Breast epithelium (tissue), 4 donors: ENCODE measurements at places on chromosomes 16 and 17. TPM values are rescaled to one million over a fixed set of nuclear protein-coding genes. Genes with fewer than 3 reads are reported as not detected.

- no peak for DNase-seq
Measured at GRCh38 chr17:43030137-43030767, 5.2 kb downstream of the RND2 start.

GRCh38 chr17:39706921-39707337 is 7.1 kb downstream of the ERBB2 start:
- no peak for DNase-seq

FNDC8 gene
- total RNA-seq: not detected

- DNase-seq: no peak
Measured at GRCh38 chr17:4326608-4327007, 39.9 kb downstream of the UBE2G1 start.

DNA sequence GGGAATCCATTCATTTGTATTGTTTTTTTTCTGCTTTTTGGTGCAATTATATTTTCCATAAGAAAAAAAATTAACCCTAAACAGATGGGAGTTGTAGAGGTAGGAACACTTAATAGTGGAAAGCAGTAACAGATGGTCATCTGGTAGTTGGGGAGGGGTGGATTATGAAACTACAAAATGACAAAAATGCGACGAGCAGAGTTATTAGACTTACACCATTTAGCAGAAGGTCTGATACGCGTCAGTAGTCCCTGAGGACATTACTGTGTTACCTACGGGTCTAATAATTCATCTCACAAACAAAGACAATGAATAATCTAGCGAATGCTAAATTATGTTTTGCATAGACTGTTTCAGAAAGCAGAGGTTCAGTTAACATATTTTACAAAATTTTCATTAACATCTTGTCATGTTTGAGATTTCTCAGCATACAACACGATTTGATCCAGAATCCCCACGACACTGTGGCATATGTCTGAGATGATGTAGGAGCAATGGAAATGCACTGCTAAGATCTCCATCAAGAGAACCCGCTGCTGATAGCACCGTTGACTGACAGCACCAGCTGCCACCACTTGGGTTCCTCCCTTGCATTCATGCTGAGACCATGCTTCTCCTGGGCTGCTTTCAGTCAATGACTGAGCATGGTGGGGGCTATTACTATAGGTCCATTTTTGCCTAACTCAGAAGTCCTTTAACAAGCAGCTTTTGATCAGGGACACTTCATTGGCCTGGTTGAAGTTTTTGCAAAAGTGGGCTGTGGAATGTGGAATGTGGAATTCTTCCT is 182.2 kb upstream of the CPHXL start:
- no peak for DNase-seq

DNA sequence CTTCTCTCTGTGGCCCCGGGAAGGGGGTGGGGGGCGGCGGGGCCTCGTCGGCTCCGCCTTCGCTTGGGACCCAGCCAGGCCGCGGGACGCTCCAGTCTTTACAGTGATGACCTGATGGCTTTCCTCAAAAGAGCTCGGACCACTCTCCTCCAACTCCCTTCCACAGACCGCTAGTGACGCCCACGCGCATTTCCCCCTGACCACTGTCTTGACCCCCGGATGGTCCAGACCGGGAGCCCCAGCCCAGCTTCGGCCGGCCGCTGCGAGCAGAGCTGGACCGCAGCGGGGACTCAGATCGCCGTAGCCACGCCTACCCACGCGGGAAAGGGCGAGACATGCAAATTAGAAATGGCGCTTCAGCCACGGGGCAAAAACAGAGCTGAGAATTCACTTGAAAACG is 81.6 kb upstream of the RNU2-1 start:
- no peak for DNase-seq

KCNH6 gene
- total RNA-seq: not detected

DNA sequence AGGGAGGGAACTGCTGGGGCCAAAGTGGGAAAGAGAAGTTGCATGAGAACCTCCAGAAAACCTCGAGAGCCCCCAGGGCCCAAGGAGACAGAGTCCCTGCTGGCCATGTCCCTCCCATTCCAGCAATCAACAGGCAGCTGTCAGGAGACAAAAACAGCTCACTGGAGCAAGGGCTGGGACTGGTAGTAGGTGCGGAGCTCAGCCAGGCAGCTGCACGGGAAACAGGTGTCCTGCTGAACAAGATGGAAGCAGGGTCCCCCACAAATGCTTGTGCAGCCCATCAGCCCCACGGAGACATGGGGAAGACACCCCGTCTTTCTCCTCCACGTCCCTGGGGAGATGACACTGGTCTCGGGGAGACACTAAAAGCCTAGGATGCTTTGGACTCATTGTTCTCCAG is 34.5 kb downstream of the SDK2 start:
- no peak for DNase-seq

DNA sequence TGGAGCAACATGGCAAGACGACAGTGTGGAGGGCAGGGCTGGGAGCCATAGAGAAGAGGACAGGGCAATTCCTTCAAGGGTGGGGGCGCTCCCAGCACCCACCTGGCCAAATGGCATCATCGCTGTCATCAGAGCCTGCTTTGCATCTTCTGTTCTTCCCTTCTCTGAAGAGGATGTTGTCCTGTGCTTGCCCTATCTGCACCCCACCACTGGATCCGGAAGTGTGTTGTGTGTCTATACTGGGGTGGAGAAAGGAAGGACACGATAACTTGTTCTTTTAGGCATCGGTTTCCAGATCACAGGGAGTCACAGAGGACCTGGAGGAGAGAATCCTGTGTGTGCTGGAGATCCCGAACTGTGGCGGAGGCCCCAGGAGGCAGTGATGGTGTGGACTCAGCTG is 25.7 kb upstream of the ANKRD40CL start:
- DNase-seq: no peak

VWA3A gene
- not detected for total RNA-seq

GRCh38 chr17:14037453-14037852 is 31.9 kb upstream of the COX10 start:
- no peak for DNase-seq

- no peak for DNase-seq
Measured at GRCh38 chr17:56310782-56311181, 157.5 kb downstream of the ANKFN1 start.

DNA sequence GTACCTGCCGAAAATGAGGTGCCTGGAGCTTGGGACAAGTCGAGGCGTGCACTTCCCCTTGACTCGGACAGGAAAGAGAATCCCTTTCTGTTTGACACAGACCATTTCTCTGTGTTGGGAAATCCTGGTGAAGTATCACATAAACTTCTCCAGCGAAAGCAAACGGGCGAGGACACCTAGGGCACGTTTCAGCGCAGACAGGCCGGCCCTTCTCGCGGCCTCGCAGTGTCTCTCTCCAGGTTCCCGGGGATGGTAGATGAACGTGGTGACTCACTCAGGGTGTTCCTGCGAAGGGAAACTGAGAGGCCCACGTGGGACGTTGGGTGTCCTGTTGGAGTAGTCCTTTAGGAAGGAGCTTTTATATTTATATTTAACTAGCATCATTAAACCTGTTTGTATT is 36.3 kb upstream of the ZNF750 start:
- DNase-seq: peak; percentile 63

GRCh38 chr16:84932681-84933080 is 78.7 kb downstream of the ZDHHC7 start:
- no peak for DNase-seq

GJC1 gene
- 4.6 TPM for total RNA-seq

DNA sequence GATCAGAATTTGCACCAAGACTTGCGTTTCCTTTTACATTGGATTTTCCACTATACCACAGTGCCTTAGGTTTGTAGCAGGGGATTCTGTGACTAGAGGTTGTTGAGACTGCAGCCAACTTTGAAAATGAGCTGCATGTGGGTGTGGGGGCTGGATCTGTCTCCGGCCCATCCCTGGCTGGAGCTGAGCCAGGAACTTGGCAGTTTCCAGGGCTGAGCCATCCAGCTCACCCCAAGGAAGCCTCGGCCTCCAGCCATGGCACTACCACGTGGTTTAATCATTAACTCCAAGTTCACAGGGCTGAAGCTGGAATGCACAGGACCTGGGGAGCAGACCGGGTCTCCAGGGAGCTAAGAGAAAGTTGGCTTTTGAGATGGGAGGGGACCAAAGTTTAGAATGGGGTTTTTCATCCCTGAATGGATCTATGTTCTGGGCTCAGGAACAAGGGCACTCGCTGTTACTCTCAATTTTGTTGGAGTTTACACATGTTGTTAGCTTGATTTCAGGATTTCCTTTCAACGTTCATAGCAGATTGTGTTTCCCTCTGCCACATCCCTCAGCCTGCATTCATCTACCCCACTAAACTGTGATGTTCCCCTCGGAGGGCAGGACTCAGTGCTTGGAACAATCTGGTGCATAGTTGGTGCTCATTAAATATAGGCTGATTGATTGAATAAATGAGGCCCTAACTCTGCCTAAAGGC is 42.3 kb upstream of the HNF1B start:
- DNase-seq: no peak

DNA sequence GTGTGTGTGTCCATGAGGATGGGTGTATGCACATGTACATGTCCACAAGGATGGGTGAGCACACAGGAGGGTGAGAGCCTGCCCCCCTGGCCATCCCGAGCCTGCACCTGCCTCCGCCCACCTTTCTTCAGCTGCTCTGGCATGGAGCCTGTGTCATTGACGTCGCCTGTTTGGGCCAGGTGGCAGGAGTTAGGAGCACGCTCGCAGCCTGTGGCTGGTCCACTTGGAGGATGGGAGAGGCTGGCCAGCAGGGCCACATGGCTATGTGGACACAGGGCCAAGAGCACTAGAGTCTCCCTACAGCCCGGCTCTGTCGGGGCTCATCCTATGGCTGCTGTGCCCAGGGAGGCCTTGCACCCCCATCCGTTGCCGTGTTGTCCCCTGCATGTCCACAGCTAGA is 21.4 kb downstream of the BAHCC1 start:
- DNase-seq: no peak

DNA sequence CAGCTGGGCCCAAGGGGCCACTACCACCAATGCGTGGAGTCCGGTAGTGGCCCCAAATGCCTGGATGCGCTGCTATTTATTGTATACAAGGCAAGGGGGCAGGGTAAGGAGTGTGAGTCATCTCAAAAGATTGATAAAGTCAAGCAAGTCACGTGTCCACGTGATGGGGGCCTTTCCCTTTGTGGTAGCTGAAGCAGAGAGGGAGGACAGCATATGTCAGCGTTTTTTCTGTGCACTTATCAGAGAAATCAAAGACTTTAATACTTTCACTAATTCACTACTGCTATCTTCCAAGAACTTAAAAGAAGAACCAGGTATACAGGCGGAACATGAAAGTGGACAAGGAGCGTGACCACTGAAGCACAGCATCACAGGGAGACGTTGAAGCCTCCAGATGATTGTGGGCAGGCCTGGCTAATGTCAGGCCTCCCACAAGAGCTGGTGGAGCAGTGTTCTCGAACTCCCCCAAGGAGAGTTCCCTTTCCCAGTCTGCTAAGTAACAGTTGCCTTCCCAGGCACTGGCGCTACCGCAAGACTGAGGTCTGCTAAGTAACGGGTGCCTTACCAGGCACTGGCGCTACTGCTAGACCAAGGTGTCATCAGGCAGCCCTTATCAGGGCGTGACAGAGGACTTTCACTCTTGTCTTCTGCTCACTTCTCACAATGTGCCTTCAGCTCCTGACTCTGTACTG is 10.8 kb upstream of the ASB16 start:
- DNase-seq: no peak

DNA sequence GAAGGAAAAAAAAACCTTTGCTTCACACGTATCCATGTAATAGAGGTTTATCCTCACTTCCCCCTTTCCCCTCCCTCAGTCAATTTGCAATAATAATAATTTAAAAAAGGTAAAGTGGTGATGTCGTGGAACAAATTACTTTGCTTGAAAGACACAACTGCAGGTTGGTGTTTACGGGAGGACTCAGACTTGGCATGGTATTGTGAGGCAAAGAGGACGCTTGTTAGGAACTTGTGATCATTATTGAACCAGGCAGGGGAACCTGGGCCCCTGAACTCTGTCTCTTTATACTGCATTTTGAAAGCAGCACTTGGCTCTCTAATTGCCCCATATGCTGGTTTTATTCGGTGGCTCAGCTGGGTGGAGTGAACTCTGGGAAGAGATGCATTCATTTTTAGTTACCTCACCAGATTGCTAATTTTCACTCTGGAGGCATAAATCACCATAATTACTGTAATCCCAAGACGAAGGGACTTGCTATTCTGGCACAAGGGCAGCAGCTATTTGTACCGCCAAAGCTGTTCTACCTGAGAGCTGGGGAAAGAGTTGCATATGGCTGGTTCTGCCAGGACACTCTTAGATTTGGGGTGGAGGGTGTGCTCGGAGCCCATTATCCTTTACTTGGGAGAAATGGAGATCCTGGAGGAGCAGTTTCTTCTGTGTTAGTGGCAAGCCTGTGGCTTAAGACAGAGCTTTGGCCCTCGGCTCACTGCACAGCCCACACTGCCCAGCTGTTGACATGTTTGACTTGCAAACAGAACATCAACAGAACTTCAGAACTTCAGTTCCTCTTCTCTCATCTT is 5.7 kb upstream of the DHX8 start:
- DNase-seq: no peak

DNA sequence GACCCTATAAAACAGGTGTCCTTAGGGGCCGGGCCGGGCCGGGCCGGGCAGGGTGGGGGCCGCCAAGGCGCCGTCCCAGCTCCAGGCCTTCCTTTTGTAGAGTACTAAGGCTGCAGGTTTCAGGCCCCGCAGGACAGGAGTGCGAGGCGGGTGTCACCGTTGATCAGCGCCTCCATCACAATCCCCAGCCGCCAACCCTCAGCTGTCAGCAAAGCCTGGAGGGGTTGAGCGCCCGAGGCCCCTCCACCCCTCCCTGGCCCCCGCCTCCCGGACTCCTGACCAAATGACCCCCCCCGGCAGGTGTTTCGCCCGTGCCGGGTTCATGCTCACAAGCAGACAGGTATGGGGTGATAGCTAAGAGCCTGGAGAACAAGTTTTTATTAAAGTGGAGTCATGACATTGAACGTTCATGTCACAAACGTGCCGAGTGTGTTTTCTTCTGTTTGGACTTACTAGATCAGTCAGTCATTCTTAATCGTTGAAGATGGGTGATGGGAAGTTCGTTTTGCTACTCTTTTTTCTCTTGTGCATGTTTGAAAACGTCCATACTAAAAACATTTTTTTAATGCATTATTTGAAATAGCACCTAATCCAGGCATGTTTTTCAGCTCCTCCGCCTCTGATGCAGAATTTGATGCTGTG is 534 bp downstream of the ARL2BP start:
- no peak for DNase-seq

- no peak for DNase-seq
Measured at GRCh38 chr17:77129568-77130301, 11.0 kb upstream of the SEC14L1 start.

GRCh38 chr16:70258946-70259345 is 7.2 kb upstream of the EXOSC6 start:
- DNase-seq: no peak

- no peak for DNase-seq
Measured at GRCh38 chr16:23821875-23822688, 13.7 kb upstream of the PRKCB start.

GRCh38 chr16:72952404-72952803 is 95.5 kb downstream of the ZFHX3 start:
- DNase-seq: no peak

GRCh38 chr17:78889531-78889930 is 13.5 kb downstream of the CEP295NL start:
- DNase-seq: no peak

DNA sequence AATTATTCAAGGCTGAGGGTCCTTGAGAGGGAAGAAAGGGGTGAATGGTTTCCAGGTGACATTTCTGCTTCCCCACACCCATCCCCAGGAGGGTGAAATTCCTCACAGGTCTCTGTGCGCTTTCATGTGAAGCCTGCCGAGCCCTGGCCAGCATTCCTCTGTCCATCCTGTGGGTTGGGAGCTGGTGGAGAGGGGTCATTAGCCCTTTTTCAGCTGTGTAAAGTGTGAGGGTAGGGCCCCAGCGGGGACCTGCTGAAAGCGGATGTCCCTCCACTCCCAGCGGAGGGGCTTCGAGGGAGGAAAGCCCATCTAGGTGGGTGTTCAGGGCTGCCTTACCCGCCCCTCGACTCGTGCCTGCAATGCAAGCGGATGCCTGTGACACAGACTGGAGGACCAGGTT is 53.3 kb upstream of the DLX4 start:
- no peak for DNase-seq

CA7 gene
- total RNA-seq: not detected
